A673 (cell line): ENCODE measurements at places on chromosomes 12 and 14.

DNA sequence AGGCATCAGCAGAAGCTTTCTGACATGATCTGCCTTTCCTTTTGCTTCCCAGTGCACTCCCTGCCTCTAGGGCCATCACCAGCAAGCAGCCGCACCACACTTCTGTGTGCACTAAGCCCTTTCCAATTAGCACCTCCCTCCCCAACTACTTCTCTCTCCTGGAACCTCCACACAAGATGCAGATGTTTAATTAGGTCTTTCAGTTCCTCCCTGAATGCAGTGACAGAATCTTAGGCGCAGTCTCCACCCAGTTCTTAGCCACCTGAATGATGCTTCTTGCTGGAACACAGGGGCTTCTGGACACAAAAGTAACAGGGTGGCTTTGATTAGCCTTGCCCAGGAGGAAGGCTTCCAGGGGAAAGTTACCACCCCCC lies 32.9 kb downstream of the NIN start:
- DNase-seq = no peak

DNA sequence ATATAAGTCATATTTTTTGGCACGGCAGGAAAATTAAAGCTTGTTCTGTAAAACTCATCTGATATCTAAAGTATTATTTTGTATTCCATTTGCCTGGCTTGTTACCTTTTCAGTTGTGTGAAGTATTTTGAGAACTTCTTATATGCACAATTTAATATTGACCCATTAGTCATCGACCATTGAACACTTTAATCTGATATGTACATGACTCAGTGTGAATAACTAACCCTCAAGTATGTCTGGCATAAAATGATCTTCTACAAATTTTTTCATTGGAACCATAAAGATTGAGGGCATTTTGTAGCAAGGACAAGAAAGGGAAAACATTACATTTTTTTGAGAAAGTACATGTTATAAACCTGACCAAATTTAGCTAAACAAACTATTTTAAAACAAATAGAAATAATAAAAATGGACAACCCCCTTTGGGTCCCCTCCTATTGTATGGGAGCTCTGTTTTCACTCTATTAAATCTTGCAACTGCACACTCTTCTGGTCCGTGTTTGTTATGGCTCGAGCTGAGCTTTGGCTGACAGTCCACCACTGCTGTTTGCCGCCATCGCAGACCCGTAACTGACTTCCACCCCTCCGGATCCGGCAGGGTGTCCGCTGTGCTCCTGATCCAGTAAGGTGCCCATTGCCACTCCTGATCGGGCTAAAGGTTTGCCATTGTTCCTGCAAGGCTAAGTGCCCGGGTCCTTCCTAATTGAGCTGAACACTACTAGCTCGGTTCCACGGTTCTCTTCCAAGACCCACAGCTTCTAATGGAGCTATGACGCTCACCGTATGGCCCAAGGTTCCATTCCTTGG lies 118.8 kb downstream of the SLC6A15 start:
- DNase-seq = no peak

- no peak for DNase-seq
Measured at GRCh38 chr12:114976959-114977358, 293.0 kb upstream of the TBX3 start.

- DNase-seq = peak; percentile 44
Measured at GRCh38 chr12:42504049-42504448, 85.5 kb downstream of the PRICKLE1 start.

- DNase-seq = peak; percentile 58
Measured at GRCh38 chr12:117333331-117333881, 28.0 kb downstream of the NOS1 start.

- DNase-seq = no peak
Measured at GRCh38 chr14:54475187-54475899, 13.4 kb downstream of the GMFB start.

- no peak for DNase-seq
Measured at GRCh38 chr12:108152170-108152538, 23.1 kb downstream of the WSCD2 start.

- no peak for DNase-seq
Measured at GRCh38 chr12:100935929-100936328, 141.4 kb downstream of the ANO4 start.

- no peak for DNase-seq
Measured at GRCh38 chr12:131114942-131115584, 161.4 kb downstream of the ADGRD1 start.

DNA sequence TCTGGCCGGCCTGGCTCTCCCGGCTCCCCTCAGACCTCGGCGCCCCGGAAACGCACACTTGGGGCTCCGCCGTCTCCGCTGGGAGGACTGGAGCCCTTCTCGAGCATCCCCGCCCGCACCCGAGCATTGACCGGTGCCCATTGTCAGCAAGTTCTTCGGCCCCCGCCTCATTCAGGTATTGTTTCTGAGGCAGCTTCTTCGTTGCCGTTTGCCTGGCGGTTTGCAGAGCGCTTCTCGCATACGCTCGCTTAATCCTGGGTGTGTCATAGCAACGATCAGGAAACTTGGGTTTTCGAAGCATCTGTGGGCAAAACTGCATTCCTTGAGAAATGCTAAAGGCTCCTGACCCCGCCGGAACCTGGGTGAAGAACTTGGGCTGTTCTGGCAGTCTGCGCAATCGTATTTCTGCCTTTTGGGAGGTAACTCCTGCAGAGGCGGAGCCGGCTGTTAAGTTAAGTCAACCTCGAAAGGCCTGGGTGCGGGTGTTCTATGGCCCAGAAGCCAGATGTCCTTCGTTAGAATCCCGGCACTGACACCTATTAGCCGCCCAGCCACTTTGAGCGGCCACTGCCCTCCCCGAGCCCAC lies 518 bp downstream of the GSKIP start:
- DNase-seq = peak; percentile 28

DNA sequence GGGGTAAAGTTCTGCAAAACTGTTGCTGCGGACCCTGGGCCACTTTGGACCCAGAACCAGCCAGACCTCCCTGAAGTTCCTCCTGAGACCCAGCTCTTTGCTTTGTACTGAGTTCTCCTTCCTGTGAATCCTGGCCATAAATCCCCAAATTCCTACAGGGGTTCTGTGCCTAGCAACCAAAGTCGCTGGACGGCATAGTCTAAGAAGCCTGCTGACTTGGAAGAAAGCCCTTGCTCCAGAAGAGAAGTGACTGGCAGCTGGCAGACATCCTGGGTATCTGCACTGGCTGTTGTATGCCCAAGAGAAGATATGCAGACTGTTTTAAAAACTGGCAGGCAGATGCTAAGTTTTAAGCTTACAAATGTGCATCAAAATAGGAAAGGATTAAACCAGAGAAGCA lies 99.9 kb upstream of the SLC24A4 start:
- no peak for DNase-seq
